ENCODE measurements at places on chromosomes 1 and 21.

DNA sequence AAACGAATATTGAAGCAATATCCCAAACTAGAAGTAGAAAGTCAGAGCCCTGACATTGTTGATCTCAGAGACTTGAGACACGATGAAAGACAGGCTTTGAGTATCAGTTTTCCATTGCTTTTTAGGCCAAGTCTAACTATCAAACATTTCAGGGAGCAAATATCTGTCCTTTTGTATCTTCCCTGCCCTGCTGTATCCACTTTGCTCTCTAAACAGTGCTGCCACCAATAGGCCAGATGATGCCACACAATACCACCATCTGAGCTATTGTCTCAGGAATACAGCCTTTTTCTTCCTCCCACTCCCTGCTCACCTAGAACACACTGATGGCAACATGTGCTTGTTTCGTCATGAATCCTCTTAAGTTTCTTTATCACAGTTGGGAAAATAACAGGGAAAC lies 62.6 kb upstream of the SPAG17 start:
- DNase-seq = no peak

DNA sequence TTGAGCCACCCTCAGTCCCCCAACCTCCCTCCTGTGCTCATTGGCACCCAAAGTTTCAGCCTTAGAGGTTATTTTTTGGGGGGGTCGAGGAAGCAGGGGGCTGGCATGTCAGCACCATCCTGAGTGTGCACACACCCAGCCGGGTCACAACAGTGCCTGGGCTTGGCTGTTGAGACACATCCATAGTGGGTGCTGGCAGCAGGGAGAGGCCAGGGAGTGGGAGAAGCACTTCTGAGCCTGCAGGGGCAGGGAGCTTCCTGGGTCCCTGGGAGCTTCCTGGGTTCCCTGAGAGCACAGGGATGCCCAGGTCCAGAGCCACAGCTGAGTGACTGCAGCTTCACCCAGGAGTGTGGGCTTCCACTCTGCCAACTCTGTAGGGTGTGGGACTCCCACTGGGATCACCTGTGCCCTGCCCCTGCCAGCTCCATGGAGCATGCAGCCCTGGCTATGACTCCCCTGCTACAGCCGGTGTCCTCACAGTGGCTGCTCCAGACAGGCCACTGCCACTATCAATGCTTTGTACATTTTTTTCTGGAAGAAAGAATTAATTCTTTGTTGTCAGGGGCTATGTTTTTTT lies 240.4 kb downstream of the PTGER3 start:
- no peak for DNase-seq

DNA sequence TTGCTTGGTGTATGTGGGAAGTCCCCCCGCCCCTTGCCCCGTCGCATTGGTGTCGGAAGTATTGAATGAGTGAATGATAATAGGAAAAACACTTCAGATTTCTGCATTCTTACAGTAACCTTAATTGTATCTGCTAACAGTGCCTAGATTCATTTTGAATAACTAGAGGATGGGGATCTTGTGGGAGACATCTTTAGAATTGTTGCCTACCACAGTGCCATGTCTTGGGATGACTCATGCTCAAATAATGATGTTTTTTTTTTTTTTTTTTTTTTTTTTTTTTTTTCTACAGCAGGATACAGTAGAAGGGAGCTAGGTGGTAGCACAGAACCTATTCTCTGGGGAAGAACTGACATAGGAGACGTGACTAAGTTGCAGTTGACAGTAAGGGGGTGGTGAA lies 237.9 kb downstream of the USP25 start:
- no peak for DNase-seq

- DNase-seq = no peak
Measured at GRCh38 chr1:224457782-224458144, 23.2 kb upstream of the WDR26 start.

- no peak for DNase-seq
Measured at GRCh38 chr1:50966991-50967390, 3.1 kb upstream of the CDKN2C start.

GRCh38 chr1:166701603-166702100 lies 137.6 kb upstream of the POGK start:
- no peak for DNase-seq
